HT-29 (cell line): ENCODE measurements at places on chromosomes 7 and 10.

- peak; percentile 52 for DNase-seq
Observed at GRCh38 chr10:111281516-111281915, 204.7 kb downstream of the ADRA2A start.

DNA sequence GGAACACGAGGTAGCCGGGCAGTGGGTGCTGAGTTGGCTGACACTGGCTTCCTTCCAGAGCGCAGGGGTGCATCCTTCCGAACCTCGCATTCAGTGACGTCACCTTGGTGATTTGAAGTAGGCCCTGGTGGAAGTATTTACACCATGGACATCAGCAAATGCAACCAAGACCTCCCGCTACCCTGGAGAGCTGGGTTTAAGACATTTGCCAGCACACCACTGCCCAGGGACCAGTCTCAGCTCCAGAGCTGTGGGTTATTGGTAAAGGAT, 106.4 kb upstream of the GPR26 start:
- no peak for DNase-seq

- DNase-seq, result no peak
Observed at GRCh38 chr10:102316421-102316820, 71.1 kb downstream of the GBF1 start.

DNA sequence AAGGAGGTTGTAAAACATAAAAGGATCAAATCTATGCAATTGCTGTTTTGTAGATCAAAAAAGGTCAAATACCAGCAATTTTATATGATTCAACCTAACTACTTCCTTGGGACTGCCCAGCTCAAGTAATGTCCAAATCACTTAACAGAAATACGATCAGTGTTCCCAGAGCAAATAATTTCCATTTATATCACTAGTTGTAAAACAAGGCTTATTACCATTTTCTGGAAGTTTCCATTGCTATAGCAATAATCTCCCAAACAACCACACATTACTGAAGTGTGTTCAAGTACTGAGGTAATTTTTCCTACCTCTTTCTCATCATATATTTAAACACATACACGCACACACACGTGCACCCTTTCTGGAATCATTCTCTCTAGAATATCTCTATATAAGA, 123.3 kb downstream of the NRCAM start:
- no peak for DNase-seq

DNA sequence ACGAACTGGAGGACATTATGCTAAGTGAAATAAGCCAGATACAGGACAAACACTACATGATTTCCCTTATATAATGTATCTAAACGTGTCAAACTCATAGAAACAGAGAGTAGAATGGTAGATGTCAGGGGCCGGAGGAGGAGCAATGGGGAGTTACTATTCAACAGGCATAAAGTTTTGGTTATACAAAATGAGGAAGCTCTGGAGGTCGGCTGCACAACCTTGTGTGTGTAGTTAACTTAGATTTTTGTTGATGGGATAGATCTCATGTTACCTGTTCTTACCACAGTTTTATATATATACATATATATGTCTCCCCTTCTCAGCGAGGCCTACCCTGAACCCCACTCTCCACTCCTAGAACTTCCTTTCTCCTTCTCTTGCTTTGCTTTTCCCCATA, 22.4 kb upstream of the TECTB start:
- no peak for DNase-seq

DNA sequence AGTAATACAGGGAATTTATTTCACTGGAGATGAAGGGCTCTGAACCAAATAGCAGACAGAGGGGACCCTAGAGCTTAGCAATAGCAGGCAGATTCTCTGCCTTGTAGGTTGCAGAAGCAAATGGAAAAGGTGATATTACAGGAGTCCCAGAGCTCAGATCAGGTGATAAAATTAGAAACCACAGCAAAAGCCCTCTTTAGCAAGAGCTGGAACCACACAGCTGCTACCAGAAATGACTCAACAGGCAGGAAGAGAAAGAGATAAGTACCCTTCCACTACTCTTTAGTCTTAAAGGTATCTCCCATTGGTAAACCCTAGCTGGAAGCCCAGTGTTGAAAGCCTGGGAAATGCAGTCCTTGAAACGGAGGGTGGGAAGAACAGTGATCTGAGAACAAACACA, 535.6 kb upstream of the GHITM start:
- DNase-seq, result no peak

- no peak for DNase-seq
Observed at GRCh38 chr10:6795541-6795940, 215.5 kb upstream of the PRKCQ start.

GRCh38 chr10:33772370-33773252, 438.1 kb upstream of the NRP1 start:
- no peak for DNase-seq

- DNase-seq, result no peak
Observed at GRCh38 chr10:22022257-22023032, 18.9 kb upstream of the DNAJC1 start.

GRCh38 chr10:43091846-43092245, 15.0 kb downstream of the RET start:
- DNase-seq, result no peak

DNA sequence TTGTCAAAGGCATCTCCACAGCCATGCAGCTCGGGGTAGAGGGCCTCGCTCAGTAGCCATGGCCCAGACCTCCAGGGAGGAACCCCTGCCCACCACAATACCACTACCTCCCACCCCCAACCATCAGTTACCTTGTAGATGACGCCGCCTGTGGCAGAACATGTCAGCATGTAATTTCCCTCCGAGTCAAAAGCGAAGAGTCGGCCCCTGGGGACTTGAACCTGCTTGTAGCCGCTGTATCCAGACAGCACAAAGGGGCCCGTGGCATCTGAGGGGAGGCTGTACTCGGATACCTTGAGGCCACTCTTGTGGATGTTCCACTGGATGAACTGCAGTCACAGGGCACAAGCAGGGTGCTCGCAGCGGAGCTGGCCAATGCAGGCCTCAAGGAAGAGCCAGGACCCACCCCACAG, 16.3 kb upstream of the CYREN start:
- no peak for DNase-seq

DNA sequence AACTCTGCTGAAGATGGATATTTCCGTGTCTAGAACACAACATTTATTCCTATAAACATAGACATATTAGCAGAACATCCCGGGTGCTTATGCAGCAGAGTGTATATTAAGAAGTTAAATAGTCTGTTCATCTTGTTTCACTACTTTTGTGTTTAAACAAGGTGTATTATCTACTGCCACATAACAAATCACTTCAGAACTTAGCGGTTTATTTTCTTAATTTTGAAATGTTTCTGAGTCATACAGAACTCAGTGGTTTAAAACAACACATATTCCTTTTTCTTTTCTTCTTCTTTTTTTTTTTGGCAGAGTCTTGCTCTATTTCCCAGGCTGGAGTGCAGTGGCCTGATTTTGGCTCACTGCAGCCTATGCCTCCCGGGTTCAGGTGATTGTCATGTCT, 25.8 kb downstream of the DENND10 start:
- no peak for DNase-seq

DNA sequence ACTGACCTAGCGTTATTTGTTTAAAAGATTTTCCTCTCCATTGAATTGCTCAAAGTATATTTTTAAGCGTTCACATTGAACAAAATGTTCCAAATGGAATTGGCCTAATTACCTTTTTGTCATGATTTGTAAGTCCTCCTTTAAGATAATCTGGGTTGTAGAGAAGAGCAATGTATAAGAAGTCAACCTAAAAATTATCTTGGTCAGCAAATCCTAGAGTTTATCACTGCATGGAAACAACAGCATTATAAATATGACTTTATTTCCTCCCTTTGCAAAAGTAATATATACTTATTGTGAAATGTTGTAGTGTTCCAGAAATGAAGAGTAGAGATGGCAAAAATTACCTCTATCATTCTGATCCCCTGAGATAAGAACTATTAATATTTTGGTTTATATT, 59.2 kb downstream of the TAX1BP1 start:
- no peak for DNase-seq

GRCh38 chr7:74103219-74103772, 19.7 kb downstream of the LIMK1 start:
- DNase-seq, result no peak

DNA sequence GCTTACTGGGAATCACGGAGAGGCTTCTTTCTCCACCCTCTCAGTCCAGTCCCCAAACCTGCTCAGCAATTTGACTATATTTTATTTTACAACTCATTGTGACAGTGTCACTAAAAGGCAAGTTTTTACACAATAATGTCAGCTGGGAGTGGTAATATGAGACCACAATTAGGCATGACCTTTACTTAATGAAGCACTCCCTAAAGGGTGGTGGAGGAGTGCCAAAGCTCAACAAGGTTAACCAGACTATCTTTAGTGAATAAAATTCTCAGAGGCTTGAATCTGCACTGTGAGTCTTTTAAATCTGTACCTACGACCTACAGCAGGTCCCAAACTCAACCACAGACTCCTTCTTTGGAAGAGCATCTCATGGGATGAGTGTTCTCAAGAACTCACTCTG, 215.6 kb downstream of the TAX1BP1 start:
- DNase-seq, result no peak

GRCh38 chr7:98619450-98620321, 2.6 kb downstream of the NPTX2 start:
- no peak for DNase-seq

GRCh38 chr10:73991884-73992245, 6.1 kb upstream of the VCL start:
- DNase-seq, result no peak

DNA sequence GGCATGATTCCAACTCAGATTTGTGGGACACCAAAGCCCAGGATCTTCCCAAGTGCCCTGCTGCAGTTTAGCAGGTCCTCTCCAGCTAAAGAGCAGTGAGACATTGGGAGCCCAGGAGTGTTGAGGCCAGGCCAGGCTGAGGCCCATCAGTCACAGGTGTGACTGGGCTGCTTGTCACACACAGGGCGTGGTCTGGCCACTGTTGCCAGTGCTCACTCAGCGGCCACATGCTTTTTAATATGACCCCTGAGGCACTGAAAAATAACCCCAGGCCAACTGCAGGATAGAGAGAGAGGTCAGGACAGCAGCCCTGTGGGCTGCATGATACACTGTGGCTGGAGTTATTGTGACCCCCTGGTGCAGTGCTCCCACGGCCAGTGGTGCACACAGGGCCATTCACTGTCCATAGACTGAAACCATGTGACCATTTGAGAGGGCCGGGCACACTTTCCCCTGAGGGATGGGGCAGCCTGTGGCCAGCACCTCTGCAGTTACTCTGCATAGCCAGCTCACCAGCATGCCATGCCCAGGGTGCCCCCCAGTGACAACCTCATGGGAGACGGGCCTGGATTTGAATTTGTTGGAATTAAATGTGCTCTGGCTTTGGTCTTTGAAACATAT, 4.2 kb downstream of the GDF2 start:
- no peak for DNase-seq

DNA sequence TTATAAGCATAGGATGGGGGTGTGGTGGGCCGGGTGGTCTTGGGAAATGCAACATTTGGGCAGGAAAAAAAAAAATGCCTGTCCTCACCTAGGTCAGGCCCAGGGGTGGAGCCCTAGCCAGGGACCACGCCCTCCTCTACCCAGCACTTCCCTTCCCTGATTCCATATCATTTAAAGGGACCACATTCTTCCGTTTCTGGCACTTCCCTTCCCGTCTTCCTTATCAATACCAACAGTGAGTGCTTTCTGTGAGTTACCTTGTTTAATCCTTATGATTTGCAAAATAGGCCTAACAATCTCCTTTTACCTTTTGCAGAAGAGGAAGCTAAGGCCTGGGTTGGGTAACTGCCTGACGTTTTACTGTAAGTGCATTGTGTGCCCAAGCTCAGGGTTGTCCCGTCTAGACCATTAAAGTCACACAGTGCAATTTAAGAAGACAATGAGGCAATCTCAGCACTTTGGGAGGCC, 16.7 kb upstream of the C10orf95 start:
- DNase-seq, result no peak
